ENCODE measurements at places on chromosomes 2 and 18.

GRCh38 chr2:227627769-227628168 is 10.5 kb downstream of the SCYGR4 start:
- DNase-seq = no peak

GRCh38 chr2:73776869-73777519 is 2.9 kb downstream of the DUSP11 start:
- DNase-seq = no peak

DNA sequence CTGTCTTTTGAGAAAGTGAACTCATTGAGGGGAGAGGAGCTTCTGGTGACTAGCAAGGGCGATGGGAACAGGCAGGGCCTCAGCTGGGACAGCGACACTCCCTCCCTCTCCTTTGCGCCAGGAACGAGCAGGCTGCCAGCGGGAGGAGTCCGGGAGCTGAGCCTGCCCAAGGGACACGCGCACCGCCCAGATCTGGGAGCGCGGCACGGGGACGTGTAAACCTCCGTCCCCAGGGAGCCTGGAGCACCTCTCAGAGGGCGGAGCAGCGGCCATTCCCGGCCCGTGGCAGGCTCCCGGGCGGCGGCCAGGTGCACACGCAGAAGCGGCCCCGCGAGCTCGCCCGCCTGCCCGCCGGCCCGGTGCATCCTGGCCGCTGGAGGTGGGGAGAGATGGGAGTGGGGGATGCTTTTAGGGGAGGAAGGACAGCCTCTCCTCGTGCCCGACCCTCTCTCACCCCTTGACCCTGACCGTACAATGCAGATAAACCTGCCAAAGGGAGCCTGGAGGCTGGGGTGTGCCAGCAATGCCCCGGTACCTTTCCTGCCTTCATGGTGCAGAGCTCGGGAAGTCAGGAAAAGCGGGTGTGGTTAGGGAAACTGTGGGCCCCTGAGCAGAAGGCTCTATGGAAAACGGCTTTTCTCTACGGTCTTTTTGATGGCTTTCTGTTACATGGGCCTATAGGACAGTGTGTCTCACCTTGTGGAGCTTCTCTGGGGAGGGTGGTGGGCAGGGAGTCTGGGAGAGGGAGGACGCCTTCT is 2.2 kb downstream of the AQP4 start:
- no peak for DNase-seq

DNA sequence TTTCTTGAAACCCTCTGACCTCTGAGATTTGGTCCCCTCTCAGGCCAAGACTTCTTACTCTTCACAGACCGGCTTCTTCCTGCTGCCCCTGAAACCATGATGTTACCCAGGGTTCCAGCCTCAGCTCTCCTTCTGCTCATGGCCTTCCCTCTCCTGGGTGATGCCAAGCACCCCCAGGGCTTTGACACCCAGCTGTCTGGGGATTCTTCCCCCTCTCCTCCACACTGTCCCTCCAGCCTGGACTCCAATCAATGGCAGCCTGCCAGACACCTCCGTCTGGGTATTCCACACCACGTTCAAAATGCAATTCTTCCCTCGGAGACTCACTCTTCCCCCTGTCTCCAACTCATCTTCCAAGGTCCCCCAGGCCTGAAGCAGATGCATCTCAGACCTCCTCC is 25.0 kb downstream of the SPP2 start:
- no peak for DNase-seq

- DNase-seq = no peak
Observed at GRCh38 chr2:70477441-70477844, 76.2 kb downstream of the TGFA start.

- DNase-seq = no peak
Observed at GRCh38 chr2:200913654-200914053, 24.5 kb downstream of the NIF3L1 start.

DNA sequence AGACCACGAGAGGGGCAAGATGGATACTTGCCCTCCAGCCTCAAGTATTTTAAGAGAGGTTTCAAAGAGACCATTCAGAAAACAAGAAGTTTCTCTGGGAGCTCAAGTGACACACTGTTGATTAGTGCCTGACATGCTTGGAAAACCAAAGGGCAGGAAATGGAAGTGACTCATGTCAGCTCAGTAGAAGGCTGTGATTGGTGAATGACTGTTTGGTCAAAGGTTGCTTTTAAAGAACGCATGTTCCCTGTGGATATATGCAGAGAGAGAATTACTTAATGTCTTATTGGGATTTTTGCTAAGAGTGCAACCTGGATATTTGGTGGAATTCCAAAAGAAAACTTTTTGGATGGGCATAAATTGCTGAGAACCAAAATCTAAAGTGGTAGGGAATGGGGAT is 549.9 kb downstream of the XIRP2 start:
- DNase-seq = no peak

GRCh38 chr18:48943333-48943732 is 7.4 kb downstream of the SMAD7 start:
- no peak for DNase-seq

DNA sequence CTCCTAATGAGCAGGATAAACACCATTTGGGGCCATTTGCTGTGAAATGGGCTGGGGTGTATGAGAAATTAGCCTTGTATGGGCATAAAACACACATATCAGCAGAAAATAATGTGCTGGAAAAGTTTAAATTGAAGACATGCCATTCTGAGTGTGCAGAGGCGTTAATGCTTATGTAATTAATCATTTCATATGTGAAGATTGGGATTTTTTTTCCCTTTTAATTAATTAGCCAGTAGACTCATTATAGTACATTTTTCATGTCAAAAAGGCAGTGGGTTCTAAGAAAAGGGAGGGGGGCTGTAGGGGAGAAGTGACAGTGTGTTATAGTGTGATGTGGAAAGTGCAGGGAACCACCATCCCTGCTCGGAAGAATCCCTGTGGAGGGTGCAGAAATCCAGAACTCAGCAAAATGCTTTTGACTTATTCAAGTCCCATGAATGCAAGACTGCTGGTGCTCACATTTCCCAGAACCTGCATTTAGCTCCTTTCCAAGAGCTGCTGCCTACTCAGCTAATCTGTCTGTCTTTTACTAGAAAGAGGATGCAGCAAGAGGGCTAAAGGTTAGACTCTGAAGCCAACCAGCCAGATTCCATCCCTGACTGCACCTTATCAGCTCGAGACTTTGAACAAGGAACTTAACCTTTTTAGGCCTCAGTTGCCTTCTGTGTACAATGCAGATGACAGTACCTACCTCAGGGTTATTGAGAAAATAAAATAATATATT is 11.6 kb upstream of the COX7A2L start:
- DNase-seq = no peak

GRCh38 chr2:492178-492577 is 185.0 kb downstream of the TMEM18 start:
- no peak for DNase-seq

- no peak for DNase-seq
Observed at GRCh38 chr2:198214114-198214596, 409.8 kb downstream of the PLCL1 start.

DNA sequence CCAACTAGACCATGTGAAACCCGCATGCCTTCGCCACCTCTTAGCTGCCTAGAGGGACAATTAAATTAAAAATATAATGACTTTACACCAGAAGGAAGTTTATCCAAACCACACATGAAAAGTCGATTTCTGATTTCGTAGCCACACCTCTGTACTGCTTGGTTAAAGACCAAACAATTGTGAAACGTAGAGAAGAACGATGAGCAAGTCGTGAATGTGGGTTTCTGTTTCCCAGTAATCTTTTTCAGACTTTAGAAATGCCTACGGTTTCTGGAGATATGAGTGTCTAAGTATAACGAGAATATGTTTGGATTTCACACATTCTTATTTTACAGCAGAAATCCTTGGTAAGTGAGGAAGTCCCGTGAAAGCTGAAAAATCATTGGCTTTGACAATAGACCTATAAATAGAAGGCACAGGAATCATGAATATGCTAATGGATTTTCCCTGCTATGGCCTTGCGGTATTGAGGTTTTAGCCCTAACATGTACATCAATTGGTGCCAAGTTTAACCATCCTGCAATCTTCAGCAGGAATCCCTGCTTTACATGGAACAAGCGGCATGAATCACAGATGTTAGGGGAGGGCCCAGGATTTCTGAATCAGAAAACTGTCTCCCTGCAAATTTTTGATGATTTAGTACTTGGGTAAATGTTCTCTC is 105.6 kb downstream of the TTC32 start:
- DNase-seq = no peak

DNA sequence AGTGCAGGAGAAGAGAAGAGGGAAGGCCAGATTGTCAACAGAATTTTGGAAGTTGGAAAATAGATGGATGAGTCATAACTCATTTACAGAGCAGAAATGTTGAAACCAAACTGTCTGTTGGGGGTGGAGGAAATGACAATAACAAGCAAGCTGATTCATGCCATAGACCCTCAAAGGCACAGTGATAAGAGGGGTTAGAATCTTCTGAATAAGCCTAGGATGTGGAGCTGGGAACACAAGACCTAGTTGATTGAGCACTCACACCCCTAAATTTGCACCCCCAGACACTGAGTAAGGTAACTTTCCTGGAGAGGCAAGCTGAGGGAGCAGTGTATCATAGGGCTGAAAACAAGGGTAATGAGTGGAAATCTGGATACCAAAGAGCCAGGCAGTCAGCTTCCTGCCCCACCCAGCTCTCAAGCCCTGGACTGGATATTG is 141.4 kb downstream of the SCG2 start:
- no peak for DNase-seq

DNA sequence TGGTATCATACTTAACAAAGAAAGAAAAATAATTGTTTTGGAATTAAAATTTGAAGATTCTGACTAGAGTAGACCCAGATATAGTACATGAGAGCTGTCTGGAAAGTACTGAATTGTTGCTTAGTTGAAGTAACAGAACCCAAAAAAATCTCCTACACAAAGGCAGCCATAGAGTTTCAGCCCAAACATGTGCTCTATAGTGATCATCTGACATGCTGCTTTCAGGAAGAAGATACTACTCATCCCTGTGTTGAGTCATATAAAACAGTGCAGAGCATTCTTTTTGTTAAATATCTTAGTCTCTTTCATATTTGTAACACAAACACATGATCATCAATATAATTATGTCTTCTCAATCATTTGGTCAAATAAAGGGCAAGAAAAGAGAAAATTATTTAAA is 84.8 kb upstream of the PTPRM start:
- DNase-seq = no peak

DNA sequence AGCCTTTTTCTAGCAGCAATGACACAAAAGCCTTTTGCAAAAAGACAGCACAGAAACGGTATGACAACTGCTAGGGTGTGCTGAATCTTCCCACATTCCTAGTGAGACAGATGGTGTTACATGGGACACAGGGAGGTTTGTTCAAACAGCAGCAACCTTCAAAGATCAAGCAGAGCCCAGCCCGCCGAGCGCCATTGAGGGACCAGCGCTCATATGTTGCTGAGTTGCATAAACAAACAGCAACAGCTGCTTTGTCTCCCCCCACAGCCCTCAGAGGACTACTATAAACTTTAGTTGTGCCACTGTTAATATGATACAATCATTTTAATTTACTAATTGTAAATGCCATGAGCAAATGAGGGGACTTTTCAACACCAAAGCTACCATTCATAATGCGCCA is 117.7 kb downstream of the ZEB2 start:
- DNase-seq = no peak

GRCh38 chr2:5230855-5231254 is 461.3 kb upstream of the SOX11 start:
- DNase-seq = no peak

GRCh38 chr2:23465936-23466335 is 81.0 kb downstream of the KLHL29 start:
- no peak for DNase-seq

GRCh38 chr18:13543811-13544732 is 182.3 kb downstream of the FAM210A start:
- DNase-seq = no peak

GRCh38 chr2:24485197-24485596 is 5.9 kb upstream of the NCOA1 start:
- no peak for DNase-seq

DNA sequence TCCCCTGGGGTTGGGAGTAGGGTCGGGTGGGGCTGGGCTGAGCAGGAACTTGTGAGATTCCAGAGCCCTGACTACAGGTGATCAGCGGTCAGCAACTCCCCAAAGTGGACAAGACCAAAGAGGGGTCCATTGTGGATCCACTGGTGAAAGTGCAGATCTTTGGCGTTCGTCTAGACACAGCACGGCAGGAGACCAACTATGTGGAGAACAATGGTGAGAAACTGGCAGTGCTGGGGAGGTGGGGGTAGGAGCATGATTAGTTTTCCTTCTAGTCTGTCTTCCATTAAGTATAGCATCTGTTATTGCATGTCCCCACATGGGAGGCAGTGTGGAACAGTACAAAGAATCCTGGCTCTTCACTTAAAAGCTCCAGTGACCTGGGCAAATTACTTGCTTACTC is 23.7 kb downstream of the ZNF142 start:
- no peak for DNase-seq

DNA sequence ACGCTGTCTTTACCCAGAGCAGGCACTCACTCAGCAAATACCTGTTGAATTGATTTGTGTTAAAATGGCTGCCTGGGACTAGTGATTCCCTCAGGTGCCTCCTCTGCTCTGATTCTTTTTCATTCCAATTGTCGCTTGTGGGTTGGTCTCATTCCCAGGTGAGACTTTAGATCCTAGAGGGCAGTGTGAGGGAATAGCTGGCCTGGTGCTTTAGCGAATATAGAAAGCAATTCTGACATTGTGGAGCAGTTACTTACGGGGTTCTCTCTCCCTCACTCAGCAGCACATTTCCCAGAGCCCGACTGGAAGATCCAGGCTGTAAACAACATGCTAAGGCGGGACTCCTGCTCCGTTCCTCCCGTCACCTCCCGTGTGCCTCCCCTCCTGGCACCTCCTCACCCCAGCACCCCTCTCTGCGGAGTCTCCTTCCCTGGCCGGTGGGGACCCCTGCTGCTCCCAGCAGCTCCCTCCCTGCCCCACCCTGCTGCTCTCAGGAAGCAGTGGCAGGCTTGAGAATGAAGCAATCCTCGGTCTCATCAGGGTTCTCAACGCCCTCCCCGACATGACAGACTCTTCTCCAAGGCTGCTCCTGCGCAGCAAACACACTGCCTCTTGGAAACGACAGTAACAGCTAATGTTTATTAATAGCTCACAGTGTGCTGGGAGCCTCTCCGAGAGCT is 26.9 kb downstream of the CELF4 start:
- DNase-seq = no peak

- no peak for DNase-seq
Observed at GRCh38 chr2:238475566-238475965, 48.8 kb downstream of the ASB1 start.

DNA sequence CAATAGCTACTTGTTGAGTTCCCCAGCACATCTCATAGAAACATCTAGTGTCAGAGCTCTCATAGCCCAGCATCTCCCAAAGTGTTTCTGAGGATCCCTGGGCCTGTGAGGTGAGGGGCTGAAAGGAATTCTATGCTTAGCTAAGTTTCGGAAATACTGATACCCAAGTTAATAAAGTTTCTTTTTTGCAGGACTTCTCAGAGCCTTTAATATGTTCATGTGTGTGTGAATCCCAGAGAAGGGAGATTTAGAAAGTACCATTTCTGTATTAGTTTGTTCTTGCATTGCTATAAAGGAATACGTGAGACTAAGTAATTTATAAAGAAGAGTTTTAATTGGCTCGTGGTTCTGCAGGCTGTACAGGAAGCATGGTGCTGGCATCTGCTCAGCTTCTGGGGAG is 211.2 kb downstream of the TSN start:
- DNase-seq = no peak

GRCh38 chr18:35477497-35477896 is 20.3 kb downstream of the INO80C start:
- no peak for DNase-seq
